ENCODE measurements at places on chromosomes 12 and 14.

DNA sequence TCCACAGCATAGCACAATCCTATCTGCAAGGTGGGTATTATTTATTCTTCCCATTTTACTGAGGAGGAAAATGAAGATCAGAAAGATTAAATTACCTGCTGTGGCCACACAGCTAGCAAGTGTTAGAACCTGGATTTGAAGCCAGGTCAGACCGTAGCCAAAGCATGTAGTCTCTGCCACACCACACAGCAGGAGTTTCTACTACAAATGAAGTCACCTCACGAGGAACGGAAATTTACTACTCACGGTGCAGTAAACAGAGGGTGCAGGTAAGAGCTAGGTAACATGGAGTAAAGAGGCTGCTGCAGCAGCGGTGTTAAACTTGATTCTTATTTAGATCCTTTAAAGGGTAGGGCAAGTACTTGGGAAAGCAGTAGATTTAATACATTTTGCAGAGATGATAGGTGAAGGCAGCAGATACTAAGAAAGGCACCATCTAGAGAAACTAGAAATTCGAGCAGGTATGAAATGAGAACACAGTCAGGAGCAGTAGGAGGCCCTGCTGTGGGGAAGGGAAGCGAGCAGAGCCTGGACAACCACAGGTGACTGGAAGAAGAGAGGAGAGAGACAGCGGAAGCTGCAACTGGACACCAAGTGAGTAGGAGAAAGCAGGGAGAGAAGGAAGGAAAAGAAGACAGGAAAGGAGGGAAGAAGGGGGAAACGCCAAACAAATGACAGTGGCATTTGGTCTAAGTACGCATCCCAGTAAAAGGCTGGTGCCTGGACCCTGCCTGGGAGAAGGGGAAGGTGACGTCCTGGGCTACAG, 21.5 kb downstream of the SPTB start:
- no peak for DNase-seq

DNA sequence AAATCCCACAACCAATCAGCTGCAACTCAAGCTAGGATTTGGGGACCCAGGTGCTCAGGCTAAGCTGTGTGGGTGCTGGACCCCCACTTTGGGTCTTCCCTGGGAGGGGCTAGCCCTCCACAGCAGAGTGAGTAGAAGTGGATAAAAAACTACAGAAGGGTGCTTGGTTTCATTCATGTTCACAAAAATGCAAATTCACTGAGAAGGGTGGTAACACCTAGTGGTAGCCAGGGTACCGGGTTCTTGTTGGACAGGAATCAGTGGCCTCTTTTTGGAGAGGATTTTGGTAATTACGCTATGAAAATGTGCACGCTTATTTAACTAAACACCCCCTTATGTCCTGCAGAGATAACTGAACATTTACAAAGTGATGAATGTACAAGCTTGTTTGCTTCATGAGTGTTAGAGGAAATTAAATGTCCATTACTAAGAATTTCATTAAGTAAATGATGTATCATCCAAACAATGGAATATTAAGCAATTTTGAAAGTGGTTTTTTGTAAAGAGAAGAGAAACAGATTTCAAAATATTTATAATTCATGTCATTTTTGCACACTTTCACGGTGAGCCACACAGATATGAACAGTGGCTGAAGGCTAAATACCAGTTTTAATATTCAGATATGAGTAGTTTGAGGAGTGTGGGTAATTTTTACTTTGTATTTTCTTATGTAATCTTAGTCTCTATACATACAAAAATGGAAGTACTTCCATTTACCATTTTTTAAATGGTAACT, 78.3 kb downstream of the DDX51 start:
- DNase-seq, result no peak

- no peak for DNase-seq
These were observed 452.4 kb upstream of the NOVA1 start for GRCh38 chr14:27050208-27050607.

DNA sequence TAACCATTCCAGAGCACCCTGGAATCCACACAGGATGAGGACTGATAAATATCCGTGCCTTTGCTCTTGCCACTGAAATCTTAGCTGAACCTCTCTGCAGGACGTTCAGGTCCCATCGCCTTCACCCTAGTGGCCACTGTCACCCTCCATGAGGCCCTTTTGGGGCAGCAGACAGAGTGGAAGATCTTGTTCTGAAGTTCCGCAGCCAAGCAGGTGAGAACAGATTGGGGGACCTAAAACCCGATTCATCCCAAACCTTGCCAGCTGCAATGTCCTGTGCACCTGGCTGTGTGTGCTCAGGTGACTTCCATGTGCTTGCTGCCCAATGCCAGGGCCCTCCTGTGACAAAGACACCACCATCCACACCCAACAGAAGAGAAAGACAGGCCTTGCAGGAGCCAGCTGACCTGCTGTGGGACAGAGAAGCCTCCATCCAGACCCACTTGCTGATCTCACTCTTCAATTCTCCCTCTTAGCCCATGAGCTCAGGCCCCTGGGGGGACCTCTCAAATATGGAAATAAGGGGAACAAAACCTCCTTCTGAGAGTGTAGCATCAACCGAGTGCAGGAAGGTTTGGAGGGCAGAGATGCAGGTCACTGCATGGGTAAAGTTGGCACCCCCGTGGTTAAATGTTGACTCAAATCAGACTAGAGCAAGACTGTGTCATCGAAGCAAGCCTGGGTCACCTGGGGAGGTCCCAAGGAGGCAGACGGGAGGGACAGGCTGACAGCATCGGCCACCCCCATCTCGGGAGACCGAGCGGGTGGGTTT, 308.7 kb upstream of the DIO3 start:
- no peak for DNase-seq

- no peak for DNase-seq
These were observed 33.2 kb upstream of the GALNT16 start for GRCh38 chr14:69226736-69227135.

- no peak for DNase-seq
These were observed 623.2 kb downstream of the CCER1 start for GRCh38 chr12:90331821-90332220.

DNA sequence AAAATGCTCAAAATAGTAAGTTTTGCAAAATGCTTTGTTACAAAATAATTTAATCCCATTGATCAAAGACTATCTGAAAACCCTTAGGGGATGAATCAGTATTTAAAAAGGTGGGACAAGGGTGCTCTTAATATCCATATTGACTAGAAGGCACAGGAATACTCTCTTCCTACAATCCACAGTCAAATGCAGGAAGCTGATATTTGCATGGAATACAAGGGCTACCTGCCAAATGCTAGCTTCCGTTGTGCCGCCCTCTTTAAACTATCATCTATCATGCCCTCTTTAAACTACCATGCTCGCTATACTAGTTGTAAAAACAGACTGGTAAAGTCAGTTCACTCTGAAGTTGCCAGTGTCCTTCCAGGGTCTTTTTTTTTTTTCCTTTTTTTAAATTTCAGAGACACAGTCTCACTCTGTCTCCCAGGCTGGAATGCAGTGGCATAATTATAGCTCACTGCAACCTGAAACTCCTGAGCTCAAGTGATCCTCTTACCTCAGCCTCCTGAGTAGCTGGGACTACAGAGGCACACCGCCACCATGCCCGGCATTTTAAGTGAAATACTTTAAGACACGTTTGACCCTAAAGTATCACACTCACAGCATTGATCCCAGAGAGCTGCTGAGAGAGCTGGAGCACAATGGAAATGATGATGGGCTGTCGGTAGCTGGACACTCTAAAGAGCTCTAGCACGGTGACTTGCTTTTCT, 6.7 kb downstream of the SLC2A3 start:
- no peak for DNase-seq

DNA sequence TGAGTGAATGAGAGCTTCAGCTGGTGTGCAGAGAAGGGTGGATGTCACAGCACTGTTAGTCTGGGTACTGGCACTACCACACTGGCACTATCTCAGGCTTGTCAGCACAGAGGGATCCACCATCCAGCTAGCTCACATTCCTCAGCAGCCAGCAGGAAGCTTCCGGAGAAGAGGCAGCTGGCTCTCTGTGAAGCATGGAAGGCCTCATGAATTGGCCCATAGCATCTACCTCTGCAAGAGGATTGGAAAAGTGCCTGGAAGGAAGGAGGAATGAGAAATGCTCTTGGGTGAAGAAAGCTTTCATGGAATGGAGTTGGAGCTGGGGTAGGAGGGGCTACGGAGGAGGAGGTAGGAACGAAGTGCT, 9.9 kb downstream of the KRT83 start:
- DNase-seq, result no peak

DNA sequence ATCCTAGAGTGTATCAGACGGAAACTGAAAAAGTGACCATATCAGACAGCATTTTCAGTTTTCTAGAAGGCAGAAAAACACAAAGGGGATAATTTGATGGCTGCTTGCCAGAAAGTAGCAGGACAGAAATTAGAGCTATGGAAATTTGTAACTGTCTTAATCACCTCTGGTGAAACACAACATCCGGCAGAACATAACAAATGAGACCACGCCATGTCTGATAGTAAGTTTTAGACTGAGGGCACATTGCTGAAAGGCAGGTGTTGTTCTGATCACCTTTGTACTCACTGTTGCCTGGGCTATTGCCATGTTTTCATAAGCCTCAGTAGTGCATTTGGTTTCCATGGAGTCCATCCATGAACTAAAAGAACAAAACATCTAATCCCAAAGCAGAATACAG, 290.3 kb downstream of the PAWR start:
- DNase-seq, result no peak

DNA sequence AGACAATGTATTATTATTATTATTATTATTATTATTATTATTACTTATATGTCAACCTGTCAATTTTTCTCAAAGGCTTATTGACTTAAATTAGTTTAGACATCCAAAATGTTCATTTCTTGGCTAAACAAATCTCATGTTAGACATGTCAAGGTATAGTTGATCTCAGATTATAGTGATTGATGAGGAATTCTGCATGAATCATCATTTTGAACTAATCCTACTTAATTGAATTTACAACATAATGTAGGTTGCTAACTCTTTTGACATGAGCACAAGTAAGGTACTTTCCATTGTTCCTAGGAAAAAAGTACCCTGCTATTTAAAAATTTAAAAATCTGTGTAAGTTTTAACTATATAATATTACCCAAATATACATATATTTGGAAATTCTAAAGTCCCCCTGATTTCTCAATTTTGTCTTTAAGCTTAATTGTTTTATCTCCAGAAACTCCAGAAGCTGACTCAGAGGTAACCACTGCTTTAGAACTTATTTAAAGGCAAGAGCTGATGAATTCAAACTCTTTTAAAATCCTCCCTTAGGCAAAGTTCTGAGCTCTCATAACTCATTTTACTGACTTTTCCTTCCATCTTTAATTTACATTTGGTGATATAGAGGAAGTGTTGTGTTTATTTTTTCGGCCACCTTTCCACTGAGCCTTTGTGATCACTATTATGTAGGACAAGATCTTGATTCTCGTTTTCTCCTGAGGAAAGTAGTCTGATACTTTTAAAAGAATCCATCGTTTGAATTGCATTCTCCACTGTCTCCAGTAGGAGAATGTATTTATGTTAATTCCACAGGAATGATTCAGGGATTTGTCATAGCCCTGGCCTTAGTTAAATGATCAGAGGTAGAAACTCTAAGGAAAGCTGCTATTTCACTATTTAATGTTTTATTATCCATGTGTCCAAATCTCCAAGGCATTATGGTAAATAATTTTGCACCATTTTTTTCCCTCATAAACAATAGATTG, 1304.5 kb downstream of the AACS start:
- no peak for DNase-seq

- no peak for DNase-seq
These were observed 47.6 kb upstream of the FRMD6 start for GRCh38 chr14:51604073-51604472.

GRCh38 chr14:24032727-24033418, 18.9 kb upstream of the CARMIL3 start:
- peak; percentile 29 for DNase-seq

All from bone marrow (tissue), 2 donors.